ENCODE measurements at places on chromosomes 5 and 9.

- no peak for DNase-seq
These were observed 7.3 kb upstream of the BOD1 start for GRCh38 chr5:173623789-173624188.

DNA sequence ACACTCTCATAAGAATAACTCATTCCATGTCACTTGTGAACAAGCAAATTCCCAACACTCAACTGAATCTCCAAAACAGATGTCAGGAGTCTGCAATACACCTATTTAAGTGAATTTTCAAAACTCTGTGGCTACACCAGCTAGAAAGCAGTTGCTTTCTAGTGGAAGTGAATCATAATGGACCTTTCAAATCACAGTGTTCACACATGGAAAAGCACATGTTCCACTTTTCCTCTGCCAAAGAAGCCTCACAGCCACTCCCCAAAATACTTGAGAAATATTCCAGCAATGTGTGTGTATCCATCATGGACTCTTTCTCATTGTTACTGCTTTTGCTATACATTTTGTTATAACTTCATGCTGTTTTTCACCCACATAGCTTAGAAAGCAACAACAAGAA is 17.4 kb downstream of the MARCHF3 start:
- no peak for DNase-seq

DNA sequence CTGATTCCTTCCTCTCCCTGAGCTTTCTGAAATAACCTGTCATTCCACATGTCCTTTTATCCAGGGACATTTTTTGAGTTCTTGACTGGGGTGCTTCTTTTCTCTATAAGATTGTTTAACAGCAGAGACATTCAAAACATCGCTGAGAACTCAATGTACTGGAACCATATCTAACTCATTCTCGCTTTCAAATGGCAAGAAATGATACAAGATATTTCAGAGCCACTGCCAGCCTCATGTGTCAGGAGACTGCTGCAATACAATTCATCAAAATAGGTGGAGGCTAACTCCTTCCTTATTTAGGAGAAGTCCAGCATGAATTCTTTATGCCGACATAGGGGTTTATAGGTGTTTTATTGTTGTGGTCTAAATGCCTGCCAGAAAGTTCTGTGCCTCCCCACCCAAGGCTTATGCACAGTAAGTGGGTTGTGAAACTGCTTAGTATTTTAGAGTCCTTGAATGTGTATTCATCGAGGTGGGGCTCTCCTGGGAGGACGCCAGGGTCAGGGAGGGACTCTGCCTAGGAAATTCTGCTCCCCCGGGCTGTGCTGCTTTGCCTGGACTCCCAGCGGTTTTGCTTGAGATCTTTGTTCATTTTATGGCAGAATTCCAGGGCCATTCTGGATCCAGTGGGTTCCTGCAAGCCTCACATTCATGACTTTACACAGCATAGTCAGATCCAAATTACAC is 53.9 kb downstream of the ZNF474 start:
- no peak for DNase-seq

DNA sequence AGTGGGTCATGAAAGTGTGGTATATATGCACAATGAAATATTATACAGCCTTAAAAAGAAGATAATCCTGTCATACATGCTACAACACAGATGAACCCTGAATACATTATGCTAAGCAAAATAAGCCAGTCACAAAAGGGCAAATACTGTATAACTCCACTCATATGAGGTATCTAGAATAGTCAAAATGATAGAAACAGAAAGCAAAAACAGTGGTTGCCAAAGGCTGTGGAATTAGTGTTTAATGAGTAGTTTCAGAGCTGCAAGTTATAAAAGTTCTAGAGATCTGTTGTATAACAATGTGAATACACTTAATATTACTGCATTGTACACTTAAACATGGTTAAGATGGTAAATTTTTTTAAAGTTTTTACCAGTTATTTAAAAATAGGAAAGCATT is 135.0 kb downstream of the OXCT1 start:
- no peak for DNase-seq

- no peak for DNase-seq
These were observed 7.2 kb upstream of the MCC start for GRCh38 chr5:113495422-113495841.

DNA sequence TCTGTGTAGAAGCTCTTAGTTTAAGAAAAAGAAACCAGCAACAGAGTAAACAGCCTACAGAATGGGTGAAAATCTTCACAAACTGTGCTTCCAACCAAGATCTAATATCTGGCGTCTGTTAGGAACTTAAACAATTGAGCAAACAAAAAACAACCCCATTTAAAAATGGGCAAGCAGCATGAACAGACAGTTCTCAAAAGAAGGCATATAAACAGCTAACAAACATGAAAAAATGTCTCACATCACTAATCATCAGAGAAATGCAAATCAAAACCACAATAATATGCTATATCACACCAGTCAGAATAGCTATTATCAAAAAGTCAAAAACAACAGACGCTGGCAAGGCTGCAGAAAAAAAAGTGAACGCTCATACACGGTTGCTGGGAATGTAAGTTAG is 83.7 kb upstream of the CCDC152 start:
- DNase-seq: no peak

- no peak for DNase-seq
These were observed 145.4 kb upstream of the RAD23B start for GRCh38 chr9:107137495-107138202.

GRCh38 chr5:168707716-168708695 is 128.8 kb upstream of the PANK3 start:
- DNase-seq: no peak

DNA sequence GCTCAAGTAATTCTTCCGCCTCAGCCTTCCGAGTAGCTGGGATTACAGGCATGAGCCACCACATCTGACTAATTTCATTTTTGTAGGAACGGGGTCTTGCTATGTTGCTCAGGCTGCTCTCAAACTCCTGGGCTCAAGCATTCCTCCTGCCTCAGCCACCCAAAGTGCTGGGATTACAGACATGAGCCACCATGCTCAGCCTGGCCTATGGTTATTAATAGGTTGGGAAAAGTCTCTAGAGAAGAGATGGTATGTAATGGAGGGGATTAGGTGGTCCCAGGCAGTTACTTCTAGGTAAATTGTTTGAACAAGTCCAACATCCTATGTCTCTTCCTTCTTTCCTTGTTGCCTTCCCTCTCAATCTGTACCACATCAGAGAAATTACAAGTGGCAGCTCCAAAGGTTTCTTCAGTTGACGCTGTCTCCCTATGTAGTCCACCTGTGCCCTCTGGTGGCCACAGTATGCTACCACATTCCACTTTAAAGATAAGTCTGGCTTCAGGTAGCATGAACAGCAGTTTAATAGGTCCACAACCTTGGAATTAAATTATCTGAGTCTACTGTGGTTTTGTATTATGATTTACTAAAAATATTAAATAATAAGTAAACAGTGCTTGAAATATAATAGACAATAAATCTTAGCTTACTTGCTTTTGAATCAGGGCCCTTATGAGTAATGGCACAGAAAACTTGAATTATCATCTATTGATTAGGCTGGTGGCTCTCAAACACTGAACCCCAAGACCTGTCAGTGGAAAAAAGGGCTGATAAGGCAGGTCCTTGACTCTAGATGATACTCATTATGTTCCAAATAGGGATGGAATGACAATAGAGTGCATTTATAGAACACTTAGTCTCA is 9.7 kb downstream of the TIGD6 start:
- peak; percentile 47 for DNase-seq

DNA sequence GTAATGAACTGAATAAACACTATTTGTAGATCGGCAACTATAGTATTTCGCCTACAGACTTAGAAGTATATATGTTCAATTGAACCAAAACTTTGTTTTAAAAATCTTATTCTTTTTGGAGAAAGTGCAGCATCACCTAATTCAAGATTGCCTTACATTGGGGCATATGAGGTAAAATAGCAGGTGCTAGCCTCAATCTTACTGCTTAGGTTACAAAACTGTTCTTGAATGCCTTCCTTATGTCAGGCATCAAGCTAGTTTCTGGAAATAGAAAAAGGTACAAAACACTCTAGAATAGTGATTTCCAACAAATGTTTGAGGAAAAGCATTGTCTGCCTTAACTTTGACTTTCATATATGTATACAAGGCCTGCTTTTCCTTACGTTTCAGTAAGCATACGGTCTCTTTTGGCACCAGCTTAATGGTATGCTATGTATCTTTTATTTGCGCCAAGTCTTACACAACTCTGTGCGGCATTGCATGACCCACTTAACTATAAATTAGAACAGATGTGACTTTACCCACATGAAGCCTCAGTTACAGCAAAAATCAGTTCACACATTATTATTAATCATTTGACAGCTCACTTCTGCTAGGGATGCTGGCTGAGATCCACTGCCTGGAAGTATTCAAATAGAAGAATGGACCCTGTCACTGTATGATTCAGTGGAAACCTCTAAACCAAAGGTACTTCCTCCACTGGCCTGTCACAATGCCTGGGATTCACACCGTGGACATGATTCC is 174.1 kb downstream of the PRELID2 start:
- no peak for DNase-seq

DNA sequence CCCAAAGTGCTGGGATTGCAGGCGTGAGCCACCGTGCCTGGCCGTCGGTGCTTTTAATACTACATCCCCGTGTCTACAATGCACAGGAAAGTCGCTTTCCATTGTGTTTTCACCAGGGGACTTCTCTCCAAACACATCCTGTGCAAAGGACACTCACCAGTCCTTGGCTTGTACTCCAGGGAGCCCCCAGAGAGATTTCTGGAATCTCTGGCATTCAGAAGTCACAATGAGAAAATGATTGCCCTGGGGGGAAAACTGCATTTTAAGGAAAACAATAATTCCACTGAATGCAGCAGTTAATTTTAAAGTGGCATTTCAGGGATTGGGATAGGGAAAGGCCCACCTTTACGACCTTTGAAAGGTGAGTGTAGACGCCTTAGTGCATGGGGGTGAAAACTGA is 112.0 kb downstream of the ADAMTS16 start:
- DNase-seq: no peak

DNA sequence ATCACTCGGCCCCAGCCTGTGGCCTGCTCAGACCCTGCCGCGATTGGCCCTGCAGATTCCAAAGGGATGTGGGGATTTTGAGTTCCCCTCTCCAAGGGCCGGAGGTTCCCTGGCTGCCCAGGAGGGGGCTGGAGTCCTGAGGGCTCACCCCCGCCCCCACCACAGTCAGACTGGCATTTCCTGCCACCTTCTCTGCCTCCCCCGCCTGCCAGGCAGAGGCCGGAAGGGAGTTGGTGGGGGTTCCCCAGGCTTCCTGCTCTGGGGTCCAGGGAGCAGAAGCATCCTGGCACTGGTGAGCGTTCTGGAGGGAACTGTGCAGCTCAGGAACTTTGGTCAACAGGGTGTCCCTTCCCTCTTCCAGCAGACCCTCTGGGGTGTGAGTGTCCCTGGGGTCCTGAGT is 70.6 kb downstream of the RXRA start:
- peak; percentile 64 for DNase-seq

DNA sequence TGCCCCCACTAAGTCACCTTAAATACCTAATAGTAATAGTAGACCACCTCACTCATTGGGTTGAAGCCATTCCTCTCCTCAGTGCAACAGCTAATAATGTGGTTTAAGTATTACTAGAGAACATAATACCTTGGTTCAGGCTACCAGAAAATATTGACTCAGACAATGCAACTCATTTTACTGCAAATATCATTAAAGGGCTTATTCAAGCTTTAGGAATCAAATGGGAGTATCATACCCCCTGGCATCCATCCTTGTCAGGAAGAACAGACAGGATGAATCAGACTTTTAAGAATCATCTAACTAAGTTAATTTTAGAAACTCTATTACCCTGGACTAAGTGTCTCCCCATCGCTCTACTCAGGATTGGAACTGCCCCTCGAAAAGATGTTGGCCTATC is 6.8 kb upstream of the RNF180 start:
- DNase-seq: no peak

- DNase-seq: no peak
These were observed 53.1 kb downstream of the TLE1 start for GRCh38 chr9:81636255-81636599.

GRCh38 chr5:51380603-51381207 is 2.5 kb upstream of the ISL1 start:
- no peak for DNase-seq

GRCh38 chr5:171845040-171845630 is 59.5 kb downstream of the SMIM23 start:
- DNase-seq: no peak

- no peak for DNase-seq
These were observed 144.4 kb upstream of the TAS2R1 start for GRCh38 chr5:9774472-9775079.

GRCh38 chr9:97556721-97557605 is 55.5 kb downstream of the TMOD1 start:
- DNase-seq: no peak

- no peak for DNase-seq
These were observed 55.8 kb downstream of the ASS1 start for GRCh38 chr9:130500340-130501180.

GRCh38 chr5:161483721-161484120 is 62.8 kb downstream of the GABRB2 start:
- no peak for DNase-seq

DNA sequence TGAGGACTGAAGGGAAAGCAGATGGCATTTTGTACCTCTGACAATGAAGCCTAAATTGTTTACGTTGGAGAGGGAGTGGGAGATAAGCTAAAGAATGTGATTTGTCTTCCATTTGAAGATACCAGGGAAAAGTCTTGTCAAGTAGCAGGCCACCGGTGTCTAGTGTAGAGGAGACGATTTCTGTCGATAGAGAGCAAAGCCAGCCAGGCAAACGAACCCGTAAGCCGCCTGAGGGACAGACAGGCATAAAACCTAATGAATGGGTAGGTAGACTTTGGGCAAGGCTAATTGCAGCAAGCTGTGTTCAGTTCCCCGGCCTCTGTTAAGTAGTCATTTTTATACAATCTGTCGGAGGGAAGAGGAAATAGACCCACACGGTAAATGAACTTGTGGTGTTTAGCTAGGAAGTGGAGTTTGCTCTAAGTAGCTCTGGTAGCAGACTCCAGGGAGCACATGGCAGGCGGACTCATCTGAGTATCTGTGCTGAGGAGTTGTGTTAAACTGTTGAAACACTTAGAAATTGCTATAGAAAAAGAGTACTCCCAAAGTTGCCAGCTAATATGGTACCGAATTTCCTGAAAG is 28.8 kb downstream of the SMARCA2 start:
- no peak for DNase-seq

DNA sequence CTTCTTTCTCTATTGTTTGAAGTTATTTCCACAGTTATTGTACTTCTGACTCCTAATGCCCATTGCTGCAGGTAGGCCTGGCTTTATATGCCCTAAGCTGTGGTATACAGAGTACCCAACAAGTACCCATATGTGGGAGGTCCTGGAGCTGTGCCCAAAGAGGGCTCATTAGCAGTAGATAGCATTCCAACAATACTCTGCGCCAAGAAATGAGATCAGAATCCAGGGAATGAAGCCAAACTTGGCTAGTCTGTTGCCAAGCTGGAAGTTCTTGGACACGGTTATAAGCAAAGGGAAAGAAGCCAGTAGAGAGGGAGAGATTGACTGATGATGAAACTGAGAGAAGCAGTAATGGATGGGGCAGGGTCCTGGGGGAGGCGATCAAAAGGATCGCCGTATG is 29.7 kb upstream of the FAM169A start:
- no peak for DNase-seq

- DNase-seq: no peak
These were observed 91.5 kb downstream of the ANKRD33B start for GRCh38 chr5:10655161-10655971.

GRCh38 chr5:10760096-10760920 is 726 bp downstream of the DAP start:
- peak; percentile 2 for DNase-seq
